ENCODE measurements at places on chromosomes 12 and 14.

GRCh38 chr12:82931349-82932116, 244.8 kb downstream of the TMTC2 start:
- DNase-seq, result no peak

- no peak for DNase-seq
Observed at GRCh38 chr12:92414170-92415070, 268.8 kb upstream of the BTG1 start.

- DNase-seq, result no peak
Observed at GRCh38 chr12:116894913-116895312, 13.7 kb upstream of the HRK start.

DNA sequence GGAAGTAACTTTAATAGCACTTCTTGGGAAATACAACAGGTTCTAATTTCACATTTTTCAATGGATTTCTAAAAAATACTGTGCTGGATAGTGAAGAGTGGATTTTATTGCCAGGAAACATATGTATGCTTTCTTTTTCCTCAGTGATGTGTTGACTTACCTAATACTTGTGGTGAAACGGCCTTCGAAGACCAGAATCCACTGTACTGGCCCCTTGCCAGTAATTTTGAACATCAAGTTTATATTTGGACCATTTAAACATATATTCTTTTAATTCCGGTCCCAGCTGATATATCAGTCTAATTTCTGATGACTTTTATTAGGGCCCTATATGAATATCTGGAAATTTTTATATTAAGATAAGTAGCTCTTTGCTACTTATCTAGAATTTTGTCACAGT, 1.8 kb downstream of the MSRB3 start:
- DNase-seq, result no peak

GRCh38 chr12:92055877-92056276, 89.8 kb downstream of the BTG1 start:
- DNase-seq, result no peak

DNA sequence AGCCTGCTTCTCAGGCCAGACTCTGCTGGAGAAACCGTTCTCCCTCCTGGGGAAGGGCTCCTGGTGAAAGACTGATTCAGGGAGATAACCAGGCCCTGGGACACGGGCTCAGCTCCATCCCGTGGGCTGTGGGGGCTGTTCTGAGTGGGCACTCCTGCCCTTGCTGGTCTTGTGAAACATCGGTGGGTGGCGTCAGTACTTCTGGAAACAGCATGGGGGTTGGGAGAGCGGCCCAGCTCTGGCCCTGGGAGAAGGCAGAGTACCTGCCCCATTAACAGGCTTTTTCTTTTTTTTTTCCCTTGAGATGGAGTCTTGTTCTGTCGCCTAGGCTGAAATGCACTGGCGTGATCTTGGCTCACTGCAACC, 786 bp downstream of the SLC25A47 start:
- no peak for DNase-seq

DNA sequence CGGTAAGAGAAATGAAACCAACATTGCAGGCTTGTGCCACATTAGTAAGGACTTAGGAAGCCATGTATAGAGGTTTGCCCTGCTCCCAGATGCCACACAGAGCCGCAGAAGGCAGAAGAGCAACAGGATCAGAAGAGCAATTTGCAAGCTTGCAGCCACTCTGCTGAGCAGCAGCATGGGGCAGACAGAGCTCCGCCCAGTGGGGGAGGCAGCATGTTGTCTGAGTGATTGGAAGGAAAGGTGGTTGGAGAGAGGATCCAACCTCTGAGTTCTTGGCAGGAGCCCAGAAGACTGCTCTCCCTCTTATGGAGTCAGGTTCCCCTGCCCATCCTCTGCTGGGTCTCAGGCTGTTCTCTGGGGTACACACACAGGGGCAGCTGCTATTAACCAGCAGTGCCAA, 2.3 kb upstream of the KRT6A start:
- DNase-seq, result peak; percentile 6

GRCh38 chr12:70332236-70332635, 33.9 kb upstream of the KCNMB4 start:
- DNase-seq, result no peak

DNA sequence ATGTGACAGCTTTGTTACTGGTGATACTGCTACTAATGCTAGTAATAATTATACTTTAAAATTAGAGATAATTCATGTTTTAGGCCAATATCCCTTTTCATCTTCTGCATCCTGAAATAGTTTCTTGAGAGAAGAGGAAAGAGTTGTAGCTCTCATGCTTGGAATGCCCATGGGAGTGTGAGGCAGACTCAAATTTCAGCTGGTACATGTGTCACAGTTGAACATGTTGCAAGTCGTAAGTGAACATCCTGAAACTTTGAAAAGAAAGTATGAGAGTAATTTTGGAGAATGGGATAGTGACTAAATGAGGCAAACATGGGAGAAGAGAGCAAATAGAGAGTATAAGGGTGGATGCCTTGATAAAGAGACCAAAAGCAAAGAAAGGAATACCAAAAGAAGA, 168.0 kb downstream of the TMTC3 start:
- no peak for DNase-seq

- DNase-seq, result no peak
Observed at GRCh38 chr12:49626836-49627235, 3.5 kb downstream of the PRPF40B start.

DNA sequence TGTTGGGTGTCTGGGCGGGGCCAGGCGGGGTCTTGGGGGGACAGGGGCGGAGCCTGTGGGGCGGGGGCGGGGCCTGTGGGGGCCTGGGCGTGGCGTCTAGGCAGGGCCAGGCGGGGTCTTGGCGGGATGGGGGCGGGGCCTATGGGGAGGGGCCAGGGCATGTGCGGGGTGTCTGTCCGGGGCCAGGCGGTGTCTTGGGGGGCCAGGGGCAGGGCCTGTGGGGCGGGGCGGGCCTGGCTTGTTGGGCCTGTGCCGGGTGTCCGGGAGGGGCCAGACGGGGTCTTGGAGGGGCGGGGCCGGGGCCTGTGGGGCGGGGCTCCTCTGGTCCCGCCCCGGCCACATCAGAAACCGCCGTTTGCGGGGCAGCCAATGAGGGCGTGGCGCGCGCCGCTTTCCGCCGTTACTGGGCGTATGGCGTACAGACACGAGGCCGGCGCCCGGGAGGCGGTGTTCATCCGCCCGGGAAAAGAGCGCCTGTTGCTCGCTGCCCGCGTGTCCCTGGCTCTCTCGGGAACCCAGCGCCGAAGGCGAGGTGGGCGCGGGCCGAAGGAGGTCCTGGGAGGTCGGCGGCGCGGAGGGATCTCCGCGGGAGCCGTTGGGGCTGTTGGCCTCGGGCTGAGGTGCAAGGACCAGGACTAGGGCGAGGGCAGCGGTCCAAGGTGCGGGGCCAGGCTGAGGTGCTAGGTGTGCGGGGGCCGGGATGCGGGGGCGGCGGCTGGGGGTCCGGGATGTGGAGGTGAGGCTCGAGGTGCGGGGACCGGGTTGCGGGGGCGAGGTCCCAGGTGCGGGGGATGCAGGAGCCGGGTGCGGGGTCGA, at the start of gene PIWIL1:
TSS of gene PIWIL1 (plus strand) at position 400 of the 816 bp plus-strand sequence. CDS start 4,705 bp downstream, outside the sequence.
- DNase-seq, result no peak

- DNase-seq, result no peak
Observed at GRCh38 chr12:111169032-111169431, 199.9 kb downstream of the PHETA1 start.

Data from SHP77 (cell line).